Calu3 (cell line): ENCODE measurements at places on chromosomes 1 and 21.

GRCh38 chr1:64235181-64235580 is 31.8 kb downstream of the UBE2U start:
- no peak for DNase-seq

- DNase-seq = no peak
Observed at GRCh38 chr1:97378596-97378995, 542.2 kb downstream of the DPYD start.

GRCh38 chr21:28822486-28823335 is 170.0 kb downstream of the LTN1 start:
- DNase-seq = no peak

DNA sequence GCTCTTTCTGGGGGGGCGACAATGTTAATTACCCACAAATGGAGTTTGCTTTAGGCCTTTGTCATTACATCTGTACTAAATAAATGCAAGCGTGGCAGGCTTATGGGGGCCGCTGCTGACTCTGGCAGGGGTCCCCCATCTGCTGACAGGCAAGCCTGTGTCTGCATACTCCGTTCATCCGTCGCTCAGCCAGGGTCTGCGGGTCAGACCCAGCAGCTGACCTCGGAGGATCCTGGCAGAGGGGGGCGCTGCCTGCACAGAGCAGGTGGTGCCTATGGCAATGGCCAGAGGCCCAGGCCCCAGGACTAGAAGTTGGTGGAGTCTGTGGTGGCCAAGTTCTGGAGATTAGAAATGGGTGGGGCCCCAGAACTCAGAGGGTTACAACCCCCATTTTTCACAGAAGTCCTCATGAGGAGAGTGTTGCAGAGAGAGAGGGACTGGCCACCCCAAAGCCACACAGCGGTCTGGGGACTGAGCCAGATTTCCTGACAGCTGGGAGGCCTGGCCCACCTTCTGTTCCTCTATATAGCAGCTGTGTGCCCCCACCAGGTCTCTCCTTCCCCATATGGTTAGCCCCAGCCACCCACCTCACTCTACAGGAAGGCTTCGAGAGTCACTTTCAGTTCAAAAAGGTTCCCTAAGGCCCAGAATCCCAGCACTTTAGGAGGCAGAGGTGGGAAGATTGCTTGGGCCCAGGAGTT is 31.0 kb downstream of the TTC39A start:
- no peak for DNase-seq

DNA sequence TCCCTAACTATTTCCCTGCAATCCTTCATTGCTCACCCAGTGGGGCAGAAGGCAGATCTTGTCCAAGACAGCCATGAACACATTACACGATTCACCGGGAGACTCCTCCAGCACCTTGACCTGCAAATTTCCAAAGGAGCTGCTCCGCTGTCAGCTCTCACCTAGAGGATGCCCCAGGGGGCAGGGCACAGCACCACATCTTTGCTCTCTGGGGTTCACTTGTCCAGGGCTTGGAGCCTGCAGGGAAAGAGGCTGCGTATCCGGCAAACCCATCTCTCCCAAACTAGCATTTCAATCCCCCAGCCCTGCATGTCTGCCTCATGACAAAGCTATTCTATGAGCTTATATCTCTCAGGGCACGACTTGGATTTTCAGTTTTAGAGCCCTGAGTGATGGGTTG is 35.1 kb upstream of the OLIG2 start:
- DNase-seq = no peak

DNA sequence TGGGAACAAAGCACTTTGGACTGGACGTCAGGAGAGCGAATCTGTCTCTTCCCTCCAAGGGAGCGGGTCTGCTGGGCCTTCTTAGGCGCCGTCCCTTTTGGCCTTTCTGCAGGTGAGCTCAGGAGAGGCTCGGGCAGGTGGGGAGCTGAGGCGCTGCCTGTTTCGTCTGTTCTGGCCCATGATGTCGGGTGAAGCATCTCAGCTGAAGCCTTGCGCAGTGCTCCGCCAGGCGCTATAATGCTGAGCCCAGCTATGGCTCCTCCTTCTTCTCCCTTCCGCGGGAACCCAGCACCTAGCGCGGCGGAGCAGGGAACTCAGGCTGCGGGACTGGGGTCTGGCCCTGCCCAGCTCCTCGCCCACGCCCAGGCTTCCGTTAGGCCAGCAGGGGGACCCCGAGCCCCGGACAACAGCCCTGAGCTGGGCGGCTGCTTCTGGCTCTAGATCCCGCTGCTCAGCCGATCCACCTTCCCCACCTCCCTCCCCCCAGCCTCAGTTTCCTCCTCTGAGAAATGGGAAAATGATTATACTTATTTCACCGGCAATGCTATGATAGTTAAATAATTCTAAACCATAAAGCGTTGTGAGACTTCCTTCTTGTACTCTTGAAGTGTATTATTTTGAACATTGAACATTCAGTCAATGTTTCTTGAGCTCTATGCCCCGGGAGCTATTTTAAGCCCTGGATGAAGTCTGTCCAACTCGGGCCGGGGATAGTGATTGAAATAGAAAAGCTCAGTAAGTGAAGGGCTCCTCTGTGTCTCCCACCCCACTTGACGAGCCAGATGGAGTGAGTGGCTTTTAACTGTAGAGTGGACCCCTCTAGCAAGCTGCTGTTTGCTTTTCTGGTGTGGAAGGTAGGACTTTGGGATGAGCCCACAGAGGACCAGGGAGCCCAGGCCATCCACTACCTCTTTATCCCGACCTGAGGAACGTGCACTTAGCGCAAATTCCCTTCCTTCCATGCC is 9.6 kb upstream of the ADORA1 start:
- peak; percentile 92 for DNase-seq

DNA sequence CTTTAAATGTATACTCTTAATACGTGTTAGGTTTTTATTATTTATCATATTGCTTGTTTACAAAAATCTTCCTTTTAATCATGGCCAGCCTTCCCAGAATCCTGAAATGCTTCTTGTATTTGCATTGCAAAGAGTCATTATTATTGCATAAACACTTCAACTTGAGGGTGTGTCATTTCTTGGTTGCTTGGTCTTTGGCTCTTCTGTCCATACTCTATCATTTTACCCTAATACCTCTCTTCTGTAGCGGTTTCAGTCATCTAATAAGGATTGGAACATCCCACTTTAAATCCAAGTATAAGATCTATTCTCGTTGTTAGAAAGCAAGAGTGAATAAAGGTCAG is 200.6 kb upstream of the CACYBP start:
- DNase-seq = no peak

DNA sequence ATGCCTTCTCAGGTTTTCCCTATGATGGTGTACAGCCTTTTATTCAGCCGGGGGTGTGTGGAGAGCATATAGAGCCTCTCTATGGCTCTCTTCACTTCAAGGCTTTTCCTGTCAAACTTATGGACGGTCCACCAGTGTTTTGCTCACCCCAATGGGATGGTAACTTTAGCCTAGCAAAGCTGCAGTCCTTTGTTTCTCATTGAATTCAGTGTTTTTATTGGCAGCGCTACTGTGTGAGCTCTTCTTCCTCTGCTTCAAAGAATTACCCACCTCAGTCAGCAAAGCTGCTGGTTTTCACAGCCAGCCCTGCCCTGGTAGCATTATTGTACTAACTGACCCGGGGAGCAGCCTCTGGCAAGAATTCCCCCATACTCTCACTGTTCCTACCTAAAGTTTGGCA is 145.3 kb upstream of the RRP15 start:
- DNase-seq = no peak

DNA sequence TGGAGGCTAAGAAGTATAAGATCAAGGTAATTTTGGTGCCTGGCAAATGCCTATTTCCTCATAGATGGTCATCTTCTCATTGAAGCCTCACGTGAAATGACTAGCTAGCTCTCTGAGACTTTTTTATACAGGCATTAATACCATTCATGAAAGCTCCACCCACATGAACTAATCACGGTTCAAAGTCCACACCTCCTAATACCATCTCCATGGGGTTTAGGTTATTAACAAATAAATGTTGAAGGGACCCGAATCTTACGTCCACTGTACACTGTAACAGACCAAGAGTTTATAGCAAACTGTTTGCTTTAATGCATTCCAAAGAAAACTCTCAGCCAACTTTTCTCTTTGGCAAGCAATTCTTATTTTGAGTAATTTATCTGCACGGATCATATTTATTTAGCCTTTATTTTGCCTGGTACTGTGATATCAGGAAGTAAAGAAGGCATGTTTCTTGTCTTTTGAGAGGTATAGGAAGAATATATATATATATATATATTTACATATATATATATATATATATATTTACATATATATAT is 296.1 kb upstream of the LRRC7 start:
- no peak for DNase-seq

- DNase-seq = no peak
Observed at GRCh38 chr1:93730621-93731020, 49.0 kb upstream of the BCAR3 start.

DNA sequence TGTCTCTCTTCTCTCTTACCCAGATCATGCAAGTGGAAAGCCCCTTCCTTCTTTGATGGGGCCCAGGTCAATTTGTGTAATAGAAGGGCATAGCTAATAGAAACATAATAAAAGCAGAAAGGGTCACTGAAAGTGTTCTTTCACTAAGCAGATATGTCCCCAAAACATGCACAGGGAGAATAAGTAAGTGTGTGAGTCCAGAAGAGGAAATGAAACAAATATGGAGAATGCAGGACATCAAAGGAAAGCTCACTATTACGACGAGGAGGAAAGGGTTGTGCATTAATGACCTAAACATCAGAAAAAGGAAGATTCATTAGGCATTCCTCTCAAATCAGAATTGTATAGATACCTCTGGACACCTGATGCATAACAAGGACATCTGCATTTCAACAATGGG is 81.4 kb upstream of the SMYD2 start:
- DNase-seq = no peak

DNA sequence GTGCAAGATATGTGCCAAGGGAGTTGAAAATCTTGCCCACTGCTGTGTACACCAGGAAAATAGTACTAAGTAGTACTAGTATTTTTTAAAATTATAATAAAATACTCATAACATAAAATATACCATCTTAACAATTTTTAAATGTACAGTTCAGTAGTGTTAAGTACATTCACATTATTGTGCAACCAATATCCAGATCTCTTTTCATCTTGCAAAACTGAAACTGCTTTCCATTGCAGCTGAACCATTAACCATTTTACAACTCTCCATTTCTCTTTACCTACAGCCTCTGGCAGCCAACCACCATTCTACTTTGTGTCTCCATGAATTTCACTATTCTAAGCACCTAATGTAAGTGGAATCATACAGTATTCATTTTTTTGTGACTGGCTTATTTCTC is 19.3 kb upstream of the RAB3GAP2 start:
- no peak for DNase-seq

GRCh38 chr21:20647607-20648006 is 350.6 kb upstream of the NCAM2 start:
- DNase-seq = no peak

- no peak for DNase-seq
Observed at GRCh38 chr1:25760871-25761270, 39.1 kb upstream of the SELENON start.

GRCh38 chr1:212487774-212488435 is 55.2 kb downstream of the NENF start:
- DNase-seq = no peak

DNA sequence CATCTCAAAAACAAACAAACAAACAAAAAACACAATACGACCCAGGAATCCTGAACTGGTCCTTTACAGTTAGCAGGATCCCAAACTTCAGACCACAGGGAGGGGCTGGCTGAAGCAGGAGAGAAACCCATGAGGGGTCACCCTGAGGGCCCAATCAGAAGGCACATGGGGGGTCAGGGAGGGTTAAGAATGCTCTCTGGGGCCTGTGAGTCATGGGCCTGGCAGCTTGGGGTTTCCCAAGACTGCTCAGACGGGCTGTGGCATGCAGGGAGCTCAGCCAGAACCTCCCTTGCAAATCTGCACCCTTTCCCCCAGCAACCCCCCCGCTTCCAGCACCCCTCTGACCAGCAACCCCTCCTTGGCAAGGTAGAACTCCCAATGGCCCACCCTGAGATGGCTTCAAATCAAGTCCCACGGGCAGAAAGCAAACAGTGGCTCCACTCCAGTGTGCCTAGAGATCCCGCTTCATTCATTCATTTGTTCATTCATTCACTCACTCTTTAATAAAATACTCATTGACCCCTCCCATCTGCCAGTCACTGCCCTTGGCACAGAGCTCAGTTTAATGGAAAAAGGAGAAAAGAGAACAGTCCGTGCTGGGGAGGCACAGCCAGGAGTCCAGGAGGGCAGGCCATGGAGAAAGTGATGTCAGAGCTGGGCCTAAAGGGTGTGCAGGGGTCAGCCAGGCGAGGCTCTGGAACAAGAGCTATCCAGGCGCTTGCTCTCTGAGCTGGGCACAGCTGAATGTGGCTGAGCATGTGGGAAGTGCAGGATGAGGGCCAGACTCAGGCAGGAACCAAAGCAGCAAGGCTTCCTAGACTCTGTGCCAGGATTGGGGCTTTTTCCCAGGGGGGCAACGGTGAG is 8.2 kb downstream of the UQCRHL start:
- peak; percentile 84 for DNase-seq

DNA sequence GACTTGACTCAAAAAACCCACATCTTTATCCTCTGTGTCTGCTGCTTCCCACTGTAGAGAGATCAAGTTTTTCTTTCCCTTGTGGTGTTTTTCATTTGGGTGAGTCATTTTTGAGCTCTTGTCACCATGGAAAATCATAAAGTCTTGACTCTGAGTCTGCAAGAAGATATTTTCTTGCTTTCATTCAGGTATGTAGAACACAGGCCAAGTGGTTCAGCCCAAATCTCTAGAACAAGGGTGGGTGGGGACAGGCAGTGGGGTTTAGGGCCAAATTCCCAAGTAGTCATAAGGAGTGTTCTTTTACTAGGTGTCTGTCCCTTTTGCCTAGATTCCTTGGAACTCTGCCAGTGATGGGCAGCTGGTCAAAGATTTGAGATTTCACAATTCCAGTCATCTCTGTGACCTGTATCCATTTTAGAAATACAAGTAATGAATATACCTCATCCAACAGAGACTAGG is 21.5 kb upstream of the ARHGAP29 start:
- DNase-seq = peak; percentile 29

GRCh38 chr1:90386899-90387720 is 330.0 kb downstream of the BARHL2 start:
- DNase-seq = no peak

DNA sequence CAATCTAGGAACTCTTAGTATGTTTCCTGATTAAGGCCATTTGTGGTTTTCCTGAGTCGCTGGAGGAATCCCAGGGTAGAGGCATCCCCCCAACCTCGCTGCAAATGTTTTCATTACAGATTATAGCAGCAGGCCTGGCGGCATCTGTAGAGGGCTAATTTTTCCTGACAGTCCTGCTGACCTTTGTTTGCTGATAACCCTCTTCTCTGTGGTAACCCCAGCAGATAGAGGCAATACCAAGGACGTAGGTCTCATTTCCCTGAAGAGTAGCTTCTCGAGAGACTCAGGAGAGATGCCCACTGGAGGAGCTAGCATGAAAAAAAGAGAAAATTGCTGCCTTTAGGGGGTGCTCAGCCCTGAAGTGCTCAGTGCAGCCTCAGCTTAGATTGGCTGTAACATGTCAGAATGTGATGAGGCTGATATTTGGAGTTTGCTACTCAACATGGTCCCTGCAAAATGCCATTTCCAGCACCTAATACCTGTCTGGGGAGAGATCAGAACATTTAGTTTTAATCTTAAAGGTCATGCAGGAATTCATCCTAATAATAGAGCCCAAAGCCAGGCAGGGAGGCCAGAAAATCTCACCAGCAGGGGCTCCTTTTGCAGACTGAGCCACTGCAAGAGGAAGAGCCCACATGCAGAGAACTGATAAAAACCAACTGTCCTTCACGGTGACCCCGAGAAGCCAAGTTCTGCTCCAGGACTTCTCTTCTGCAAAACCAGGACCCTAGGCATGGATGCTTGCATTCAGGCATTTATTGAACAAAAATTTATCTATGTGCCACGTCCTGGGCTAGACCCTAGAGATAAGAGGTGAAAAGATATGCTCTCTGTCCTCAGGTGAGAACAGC is 184.5 kb downstream of the KAZN start:
- no peak for DNase-seq
